ENCODE measurements at places on chromosomes 5 and 9. TPM values are rescaled to one million over a fixed set of nuclear protein-coding genes. Genes with fewer than 3 reads are reported as not detected.

SPATA31D4 gene
- total RNA-seq, result not detected

NR2F1-AS1 gene
- 18.8 TPM for total RNA-seq

DNA sequence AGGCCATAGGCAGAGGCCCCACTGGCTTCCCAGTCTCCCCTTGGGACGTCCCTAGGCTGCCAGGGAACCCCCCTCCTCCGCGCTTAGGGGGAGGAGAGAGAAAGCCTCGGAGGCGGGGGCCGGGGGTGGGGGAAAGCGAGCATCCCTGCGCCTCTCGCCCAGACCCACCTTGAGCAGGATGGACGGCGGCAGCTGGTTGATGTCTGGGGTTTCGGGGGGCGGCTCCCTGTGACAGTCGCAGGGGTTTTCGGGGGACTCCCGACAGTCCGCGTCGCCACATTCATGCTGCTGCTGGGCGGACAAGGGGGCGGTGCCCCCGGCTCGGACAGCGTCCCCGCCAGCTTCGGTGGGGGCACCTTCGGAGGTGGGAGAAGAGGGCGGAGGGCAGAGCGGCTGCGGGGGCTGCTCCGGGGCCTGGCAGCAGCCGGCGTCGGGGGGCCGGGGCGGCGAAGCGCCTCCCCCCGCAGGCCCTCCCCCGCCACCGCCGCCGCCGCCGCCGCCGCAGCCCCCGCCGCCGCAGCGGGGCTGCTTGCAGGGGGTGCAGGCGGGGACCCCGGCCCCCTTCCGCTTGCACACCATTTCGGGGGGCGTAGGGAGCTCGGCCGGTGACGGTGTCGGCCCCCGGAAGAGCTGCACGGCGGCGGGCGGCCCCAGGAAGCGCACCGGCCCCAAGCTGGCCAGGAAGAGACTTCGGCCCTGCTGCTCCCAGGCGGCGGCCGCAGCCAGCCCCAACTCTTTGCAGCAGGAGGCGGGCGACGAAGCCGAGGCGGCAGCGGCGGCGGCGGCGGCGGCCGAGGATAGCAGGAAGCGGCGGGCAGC is 1.2 kb downstream of the FBXL17 start:
- DNase-seq, result peak; percentile 53

- no peak for DNase-seq
Measured at GRCh38 chr9:72044095-72044494, 16.3 kb downstream of the C9orf57 start.
